ENCODE measurements at places on chromosomes 7 and 10.

- no peak for DNase-seq
Observed at GRCh38 chr7:154167807-154168206, 115.6 kb downstream of the DPP6 start.

DNA sequence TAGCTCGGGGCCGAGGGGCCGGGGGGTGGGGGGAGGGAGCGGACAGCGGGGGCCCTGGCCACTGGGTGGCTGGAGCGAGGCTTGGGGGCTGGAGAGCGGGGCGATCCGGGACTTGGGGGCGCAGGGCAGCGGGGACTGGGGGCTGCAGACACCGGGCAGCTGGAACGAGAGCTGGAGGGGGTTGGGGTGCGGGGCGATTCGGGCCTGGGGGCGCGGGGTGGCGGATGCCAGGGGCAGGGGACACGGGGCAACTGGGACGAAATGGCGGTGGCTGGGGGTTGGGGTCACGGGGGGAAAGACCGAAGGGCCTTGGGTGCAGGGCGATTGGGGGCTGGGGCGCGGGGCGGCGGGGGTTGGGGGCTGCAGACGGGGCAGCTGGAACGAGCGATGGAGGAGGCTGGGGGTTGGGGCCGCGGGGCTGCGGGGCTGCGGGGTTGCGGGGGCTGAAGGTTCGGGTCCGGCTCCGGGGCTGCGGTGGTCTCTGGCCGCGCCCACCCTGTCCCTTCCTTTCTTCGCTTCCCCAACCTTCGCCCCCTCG is 590 bp downstream of the COL26A1 start:
- no peak for DNase-seq

- no peak for DNase-seq
Observed at GRCh38 chr7:26681819-26682418, 182.5 kb downstream of the SKAP2 start.

DNA sequence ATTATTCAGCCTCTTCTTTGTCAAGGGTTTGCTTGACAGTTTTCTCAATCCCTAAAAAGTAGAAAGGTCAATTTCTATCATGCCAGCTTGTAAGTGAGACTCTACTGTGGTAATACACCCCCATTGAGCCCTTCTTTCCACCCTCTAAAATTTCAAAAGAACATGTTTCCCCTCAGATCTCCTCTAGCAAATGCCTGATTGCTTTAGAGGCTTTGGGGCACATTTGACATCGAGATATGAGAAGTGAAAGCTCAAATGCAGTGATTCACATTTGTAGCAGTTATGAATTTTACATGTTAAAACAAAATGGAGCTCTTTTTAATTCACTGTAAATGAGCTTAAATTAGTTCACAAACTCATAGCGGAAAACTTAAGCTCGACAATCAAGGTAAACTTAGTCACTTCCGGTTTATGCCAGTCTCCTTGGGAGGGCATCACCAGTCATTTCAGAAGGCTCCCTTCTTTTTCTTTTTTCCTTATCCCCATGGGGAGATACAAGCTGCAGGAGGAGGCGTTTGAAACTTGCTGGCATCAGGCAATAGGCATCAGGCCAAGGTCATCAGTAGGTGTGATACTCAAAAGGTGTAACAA is 55.3 kb upstream of the ADO start:
- DNase-seq: no peak

DNA sequence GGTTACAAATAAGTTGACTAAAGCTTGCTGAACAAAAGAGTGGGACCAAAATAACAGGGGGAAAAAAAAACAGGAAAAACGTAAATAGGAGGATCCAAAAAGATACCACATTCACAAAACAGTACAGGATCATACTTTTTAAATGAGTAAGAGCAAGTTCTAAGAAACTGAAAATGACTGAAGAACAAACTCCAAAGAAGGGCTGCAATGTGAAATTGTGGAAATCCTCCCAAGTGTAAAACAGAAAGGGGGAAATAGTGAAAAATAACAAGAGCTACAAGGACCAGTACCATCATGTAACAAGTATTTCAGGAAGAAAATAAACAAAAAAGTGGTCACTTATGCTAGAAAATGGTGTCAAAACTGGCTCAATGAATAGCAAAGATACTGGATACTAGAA is 46.3 kb downstream of the PDSS1 start:
- no peak for DNase-seq

DNA sequence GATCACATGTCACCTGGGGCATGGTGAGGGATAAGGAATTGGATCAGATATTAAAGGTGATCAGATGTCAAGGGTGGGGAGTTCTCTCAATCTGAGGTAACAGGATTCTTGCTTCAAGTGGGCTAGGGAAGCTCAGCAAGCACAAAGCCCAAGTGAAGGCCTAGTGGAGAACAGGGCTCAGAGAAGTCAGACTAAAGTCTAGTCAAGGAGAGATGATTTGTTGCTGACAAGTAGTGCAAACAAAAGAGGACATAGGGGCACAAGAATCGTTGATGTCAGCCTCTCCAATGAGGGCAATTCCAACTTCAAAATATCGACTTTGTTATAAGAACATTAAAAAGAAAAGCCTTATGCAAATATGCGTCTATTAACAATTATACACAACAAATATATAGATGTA is 852.8 kb upstream of the CELF2 start:
- no peak for DNase-seq

DNA sequence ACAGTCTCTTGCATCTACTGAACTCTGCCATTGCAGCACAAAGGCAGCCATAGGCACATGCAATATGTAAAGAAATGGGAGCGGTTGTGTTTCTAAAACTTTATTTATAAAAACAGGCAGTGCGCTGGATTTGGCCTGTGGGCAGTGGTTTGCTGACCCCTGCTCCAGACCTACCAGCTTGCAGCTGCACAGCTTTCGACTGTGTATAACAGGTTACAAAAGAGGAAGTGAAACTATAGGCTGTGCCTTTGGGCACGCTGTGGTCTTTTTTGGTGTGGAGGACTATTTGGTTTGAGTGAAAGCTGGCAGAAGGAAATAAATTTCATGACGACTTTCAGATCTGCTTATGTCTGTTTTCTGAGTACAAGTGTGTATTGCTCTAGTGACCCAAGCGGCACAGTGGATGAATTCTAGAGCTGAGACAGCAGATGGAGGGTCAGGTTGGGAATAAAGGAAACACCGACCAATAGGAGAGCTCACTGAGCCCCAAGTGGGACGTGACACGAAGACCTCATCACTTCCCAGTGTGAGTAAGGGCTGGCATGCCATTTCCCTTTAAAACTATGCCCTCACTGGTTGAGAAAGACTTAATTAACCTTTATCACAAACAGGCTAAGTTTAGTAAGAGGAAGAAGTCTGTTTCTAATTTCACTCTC is 152.7 kb downstream of the ANK3 start:
- no peak for DNase-seq

DNA sequence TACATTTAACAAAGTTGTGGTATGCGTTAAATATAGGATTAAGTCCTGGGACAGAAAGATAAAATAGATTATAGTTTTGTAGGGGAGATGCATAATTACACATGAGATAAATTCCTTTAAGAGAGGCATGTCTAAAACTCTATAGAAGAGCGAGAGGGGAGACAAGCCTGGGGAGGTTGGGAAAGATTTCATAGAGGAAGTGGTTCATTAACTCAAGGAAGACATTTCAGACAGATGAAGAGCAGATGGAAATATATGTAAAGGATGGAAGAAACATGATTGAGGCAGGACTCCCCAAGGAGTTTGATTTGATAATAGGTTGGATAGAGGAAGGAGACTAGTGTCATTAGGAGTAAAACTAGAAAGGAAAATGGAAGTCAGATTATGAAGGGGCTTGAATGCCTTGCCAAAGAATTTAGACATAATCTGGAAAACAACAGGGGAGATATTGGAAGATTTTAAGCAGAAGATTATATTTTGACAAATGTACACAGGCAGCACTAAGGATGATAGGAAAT is 96.1 kb downstream of the PHTF2 start:
- no peak for DNase-seq

- no peak for DNase-seq
Observed at GRCh38 chr7:45434167-45434784, 139.9 kb upstream of the ADCY1 start.

DNA sequence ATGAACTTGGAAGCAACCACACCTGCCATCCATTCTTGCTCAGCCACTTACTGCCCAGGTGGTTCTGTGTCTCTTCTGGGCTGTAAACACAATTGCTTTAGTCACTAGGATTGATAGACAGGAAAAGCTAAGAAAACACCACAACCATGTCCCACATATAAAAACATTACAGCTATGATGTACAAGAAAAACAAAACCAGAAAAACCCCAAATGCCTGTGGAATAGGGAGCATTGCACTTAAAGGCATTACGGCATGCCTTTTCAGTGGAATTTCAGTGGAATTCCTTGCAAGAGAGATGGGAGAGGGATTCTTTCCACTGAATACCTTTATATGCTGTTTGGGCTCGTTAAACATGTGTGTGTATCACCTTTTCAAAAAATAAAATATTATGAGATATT is 44.2 kb upstream of the GPR26 start:
- DNase-seq: no peak

- DNase-seq: no peak
Observed at GRCh38 chr7:137633133-137633532, 213.6 kb downstream of the DGKI start.

DNA sequence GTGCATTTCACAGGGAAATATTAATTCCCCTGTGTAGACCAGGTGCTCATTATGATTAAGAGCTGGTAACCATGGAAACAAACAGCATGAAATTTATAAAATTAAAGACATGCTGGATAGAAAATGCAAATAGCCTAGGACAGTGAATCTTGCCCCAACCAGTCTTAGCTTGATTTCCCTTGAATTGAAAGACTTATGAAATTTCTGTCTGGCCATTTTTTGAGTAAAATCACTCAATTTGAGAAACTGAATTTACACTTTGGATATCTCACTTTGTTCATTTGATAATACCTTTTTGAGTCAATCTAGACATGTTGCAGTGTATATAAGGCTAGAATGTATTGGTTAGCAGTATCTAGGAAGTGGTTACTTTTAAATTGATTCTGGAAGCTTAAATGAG is 4.4 kb upstream of the SMIM30 start:
- no peak for DNase-seq

DNA sequence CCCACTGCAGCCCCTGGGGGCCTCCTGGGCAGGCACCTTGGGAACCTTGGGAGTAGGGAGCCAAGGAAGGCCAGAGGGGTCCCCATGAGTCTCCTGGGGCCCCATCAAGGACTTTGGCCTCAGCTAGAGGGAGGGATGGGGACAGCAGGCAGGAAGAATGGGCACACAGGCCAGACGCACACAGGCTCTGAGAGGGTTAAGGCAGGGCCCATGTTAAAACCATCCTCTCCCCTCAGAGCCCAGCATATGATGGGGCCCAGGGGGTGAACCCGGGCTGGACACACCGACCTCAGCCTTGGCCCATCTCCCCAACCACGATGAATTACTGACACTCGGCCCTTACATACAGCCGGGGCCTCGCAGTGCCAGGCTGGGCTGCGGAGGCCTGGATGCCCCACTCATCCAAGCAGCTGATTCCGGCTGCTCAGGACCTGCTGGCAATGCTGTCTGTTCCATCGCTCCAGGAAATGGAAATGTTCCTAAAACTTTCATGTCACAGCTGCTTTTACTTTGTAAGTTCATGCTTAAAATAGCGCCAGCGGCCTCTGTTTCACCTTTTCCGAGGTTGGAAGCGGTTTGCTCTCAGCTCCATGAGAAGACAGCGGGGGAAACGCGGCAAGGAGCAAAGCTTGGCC is 17.3 kb upstream of the INPP5A start:
- no peak for DNase-seq
